Fibroblast of villous mesenchyme (primary cell): ENCODE measurements at places on chromosomes 3 and 15. TPM values are rescaled to one million over a fixed set of nuclear protein-coding genes. Genes with fewer than 3 reads are reported as not detected.

Gene SCG5
- total RNA-seq: 8.7 and 17.7 TPM in 2 replicates

- no peak for DNase-seq
These were observed 239.4 kb downstream of the XXYLT1 start for GRCh38 chr3:195031574-195032003.

DNA sequence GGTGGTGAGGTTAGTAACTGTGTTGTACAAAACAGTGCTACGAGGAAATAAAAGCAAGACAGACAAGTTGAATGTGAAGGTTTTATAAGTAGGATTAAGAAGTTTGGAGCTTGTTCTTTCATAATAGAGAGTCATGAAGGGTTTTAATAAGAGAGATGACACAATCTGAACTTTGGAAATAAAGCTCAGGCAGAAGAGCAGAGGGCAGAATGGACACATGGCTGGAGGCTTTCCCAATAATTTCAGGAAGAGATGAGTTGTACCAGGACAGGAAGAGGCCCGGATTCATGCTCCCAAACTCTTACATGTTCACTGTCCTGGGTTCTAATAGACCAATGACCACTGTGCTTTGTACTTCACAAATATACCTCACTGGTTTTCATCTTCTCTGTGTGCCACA lies 194.8 kb downstream of the SLC9A9 start:
- DNase-seq: peak; percentile 38

DNA sequence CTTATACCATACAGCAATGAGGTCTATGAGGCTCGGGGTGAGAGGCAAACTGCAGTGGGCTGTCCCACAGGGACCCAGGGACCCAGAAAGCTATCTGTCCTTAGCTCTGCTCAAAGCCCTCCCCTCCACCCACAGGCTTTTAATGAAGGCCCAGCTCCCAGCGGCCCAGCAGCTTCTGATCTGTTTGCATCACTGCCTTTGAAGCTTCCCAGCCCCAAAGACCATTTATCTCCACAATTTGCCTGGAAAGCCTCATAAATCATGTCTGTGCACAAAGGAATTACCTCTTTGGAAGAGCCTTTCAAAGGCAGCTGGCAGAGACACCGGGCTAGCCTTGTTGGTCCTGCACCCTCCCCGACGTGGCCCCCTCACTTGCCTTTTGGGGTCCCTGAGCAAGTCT lies 123.9 kb downstream of the RAB11A start:
- no peak for DNase-seq

DNA sequence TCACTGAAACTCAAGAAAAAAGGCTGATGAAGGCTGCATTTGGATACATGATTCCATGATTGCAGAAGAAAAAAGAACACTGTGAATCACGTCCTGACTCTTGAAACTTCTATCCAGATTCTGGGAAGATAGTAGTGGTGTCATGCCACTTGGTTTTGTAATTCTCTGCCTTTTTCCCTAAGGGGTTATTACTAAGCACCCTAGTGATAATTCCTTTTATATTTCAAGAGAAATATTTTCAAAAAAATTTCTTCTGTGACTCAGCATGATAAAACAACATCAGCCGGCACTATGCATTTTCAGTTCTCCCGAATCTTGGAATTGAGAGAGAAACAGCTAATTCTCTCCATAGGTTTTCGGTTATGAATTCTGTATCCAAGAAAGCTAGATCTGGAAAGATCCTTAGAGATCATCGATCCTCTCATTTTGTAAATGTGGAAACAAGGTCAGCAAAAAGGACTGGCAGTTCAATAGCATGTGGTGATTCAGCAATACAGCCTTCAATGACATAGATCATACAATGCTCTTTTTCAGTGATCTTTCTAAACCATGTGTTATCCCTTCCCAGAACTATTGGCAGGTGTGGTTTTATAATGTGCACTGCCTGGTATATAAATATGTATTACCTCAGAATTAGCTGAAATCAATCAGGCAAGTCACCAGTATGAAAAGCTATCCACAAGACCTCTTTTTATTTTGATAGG lies 42.6 kb upstream of the TP63 start:
- DNase-seq: peak; percentile 61

DNA sequence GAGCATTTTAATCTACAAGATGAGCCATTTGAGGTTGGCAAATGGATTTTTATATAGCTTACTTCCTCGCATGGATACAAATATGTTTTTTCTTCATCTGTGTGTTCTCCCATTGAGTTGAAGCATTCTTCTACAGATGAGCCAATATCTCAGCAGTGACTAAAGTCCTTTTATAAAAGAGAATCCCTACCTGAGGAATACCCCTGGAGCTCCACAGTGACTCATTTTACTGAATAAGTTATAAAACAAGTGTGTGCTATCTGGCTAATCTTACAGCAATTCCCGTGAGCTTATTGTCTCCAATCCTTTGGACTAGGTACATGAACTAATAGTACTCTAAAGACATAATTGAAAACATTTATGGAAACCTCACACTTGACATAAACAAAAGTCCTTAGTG lies 354.2 kb upstream of the BCHE start:
- DNase-seq: no peak

GRCh38 chr15:83127547-83128150 lies 20.2 kb downstream of the TM6SF1 start:
- no peak for DNase-seq

- no peak for DNase-seq
These were observed 52.1 kb downstream of the CRTC3 start for GRCh38 chr15:90581771-90582352.
